D341Med (cell line): ENCODE measurements at places on chromosomes 12 and 14.

- DNase-seq, result no peak
Measured at GRCh38 chr14:92513204-92513965, at the start of gene RIN3. RIN3 (plus strand) TSS chr14:92513781; CDS start chr14:92513933, 152 bp downstream.

- no peak for DNase-seq
Measured at GRCh38 chr14:103225476-103225875, 102.2 kb downstream of the TNFAIP2 start.

- peak; percentile 58 for DNase-seq
Measured at GRCh38 chr14:50542941-50543418, 10.6 kb upstream of the MAP4K5 start.

GRCh38 chr12:65892841-65893251 lies 68.6 kb downstream of the HMGA2 start:
- no peak for DNase-seq

GRCh38 chr12:53190108-53190729 lies 9.5 kb upstream of the CSAD start:
- peak; percentile 86 for DNase-seq

DNA sequence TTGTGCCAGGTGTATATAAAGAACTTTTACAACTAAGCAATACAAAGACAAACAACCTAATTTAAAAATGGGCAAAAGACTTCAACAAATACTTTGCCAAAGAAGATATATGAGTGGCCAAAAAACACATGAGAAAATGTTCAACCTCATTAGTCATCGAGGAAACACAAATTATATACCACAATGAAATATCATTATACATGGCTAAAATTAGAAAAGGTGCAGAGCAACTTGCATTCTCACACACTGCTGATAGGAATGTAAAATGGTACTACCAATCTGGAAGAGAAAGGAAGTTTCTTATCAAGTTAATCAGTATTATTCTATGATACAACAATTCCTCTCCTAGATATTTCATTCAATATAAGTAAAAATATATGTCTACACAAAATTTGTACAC lies 131.6 kb upstream of the FRMD6 start:
- no peak for DNase-seq

GRCh38 chr12:76920172-76921099 lies 41.6 kb upstream of the CSRP2 start:
- no peak for DNase-seq

GRCh38 chr14:26213846-26214575 lies 383.8 kb downstream of the NOVA1 start:
- DNase-seq, result no peak

DNA sequence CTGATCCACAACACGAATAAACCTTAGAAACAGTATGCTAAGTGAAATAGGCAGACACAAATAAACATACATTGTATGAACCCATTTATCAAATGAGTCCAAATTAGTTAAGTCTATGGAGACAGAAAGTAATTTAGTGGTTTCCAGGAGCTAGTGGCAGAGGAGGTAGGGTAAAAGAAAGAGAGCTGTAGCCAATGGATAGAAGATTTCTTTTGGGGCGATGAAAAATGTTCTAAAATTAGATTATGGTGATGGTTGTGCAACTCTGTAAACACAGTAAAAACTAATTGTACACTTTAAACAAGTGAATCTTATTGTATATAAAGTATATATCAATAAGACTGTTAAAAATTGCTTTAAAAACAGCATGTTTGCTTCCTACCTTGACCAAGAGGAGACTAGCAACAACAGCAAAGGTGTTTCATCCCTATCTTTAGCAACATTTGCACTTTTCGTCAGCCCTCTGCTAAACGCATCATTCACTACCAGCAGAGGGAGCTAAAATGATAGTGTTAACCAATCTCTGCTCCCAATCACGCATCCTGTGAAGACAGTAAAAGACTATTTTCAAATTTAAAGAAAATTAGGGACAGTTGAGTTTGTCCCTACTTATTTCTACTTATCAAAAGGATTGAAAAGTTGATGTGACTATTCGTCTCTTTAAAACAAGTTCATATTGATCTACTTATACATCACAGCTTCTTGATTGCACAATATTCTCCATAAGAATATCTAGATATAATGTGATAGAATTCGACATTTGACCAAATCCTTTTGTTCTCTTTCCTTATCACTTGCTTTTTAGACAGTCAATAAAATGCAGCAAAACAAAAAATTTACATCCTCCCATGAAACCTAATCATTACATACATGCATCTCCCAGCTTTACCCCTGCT lies 24.0 kb upstream of the LGR5 start:
- DNase-seq, result peak; percentile 62

DNA sequence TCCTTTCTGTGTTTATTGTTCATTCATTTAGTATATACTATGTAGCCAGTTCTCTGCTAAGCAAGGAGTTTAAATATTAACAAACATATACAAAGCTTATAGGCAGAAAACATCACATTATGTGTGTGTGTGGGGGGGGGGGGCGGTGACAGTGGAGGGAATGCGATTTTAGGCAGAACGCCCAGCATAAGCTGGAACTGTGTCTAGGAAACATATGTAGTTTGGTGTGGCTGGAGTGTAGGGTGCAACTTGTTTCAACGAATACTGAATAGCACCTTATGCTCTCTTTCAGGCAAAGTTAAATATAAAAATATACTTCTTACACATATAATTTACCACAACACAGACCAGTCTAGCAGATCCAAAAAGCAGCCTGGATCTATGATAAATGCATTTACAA lies 980.6 kb downstream of the SLC6A15 start:
- no peak for DNase-seq

DNA sequence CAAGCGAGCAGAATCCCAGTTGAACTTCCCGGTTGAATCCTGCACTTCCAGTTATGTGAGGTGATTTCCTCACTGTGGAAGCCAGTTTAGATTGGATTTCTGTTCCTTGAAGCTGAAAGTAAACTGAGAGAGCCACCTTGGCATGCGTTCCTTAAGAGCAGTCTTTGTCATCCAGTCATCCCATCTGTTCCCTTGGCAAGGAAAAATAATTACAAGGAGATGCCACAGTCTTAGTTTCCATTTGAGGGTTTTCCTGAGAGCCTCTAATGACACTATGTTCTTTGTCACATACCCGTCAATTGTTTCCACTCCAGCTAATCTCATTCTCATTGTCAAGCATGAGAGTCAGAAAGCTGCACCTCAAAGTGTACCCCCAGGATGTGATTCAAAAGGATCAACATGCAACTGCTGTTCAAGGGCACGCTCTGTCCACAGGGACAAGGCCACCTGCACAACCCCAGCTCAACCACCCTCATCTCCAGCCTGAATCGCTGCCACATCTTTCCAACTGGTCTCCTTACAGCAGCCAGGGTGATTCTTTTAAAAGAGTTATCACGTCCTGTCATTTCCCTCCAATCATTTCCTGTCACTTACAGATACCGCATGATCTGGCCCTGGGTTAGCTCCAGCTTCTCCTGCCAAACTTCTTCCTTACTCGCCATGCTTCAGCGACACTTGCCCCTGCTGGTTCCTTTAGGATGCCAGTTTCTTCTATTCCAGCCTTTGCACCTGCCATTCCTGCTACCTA lies 18.0 kb upstream of the TCP11L2 start:
- DNase-seq, result no peak

DNA sequence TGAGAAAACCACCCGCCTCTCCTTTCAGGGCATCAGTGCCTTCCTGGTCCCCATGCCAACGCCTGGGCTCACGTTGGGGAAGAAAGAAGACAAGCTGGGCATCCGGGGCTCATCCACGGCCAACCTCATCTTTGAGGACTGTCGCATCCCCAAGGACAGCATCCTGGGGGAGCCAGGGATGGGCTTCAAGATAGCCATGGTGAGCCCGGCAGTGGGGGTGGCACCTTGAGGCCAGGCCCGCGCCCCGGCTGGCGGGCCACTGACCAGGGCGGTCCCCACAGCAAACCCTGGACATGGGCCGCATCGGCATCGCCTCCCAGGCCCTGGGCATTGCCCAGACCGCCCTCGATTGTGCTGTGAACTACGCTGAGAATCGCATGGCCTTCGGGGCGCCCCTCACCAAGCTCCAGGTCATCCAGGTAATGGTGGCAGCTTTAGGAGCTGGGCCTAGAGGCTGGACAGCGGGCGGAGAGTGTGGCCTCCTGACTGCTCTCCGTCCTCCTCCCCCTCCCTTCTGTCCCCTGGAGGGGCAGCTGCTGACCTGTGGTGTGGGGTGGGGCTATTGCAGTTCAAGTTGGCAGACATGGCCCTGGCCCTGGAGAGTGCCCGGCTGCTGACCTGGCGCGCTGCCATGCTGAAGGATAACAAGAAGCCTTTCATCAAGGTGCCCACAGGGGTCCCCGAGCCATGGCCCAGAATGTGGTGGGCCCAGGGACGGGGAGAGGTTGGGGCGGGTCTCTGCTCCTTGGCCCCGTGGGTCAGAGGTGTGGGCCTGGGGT lies 12.8 kb downstream of the ACADS start:
- no peak for DNase-seq

- DNase-seq, result no peak
Measured at GRCh38 chr12:58541300-58541690, 379.0 kb downstream of the LRIG3 start.

DNA sequence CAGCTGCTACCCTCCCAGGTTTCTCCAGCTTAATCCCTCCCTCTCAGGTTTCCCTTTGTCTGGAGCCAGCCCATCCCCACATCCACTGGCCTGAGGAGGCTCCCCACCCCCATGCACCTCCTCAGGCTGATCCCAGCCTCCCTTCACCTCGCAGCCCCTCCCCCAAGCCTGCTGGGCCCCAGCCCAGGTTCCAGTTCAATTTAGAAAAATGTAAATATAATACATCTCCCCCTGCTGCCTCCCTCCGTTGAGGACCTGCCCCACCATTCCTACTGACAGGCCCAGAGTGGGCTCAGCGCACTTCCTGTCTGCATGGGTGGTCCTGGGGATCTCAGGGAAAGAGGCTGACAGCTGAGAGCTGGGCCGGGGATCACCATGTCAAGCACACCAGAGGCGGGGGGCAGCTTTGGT lies 155.8 kb downstream of the NTF3 start:
- DNase-seq, result peak; percentile 49

GRCh38 chr12:129202109-129202814 lies 349.0 kb downstream of the GLT1D1 start:
- DNase-seq, result no peak
